ENCODE measurements at places on chromosomes 3 and 15.

DNA sequence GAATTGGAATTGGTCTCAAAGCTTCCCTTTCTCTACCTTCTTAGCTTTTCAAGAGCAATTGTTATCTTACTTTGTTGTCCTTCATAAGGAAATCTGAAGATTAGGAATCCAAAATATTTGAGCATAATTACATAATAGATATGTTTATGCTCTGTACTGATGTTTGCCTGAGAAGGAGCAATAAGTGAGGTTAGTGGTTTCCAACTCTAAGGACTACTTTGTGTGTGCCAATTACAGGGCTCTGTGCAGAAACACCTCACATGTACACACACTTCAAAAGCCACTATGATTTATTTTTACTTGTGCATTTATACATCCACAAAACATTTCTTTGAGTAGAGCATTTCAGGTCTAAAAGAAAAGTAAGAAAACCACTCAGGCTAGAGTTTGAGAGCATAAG lies 49.9 kb downstream of the MME start:
- DNase-seq: no peak

GRCh38 chr15:67559576-67559975 lies 17.1 kb downstream of the MAP2K5 start:
- no peak for DNase-seq

DNA sequence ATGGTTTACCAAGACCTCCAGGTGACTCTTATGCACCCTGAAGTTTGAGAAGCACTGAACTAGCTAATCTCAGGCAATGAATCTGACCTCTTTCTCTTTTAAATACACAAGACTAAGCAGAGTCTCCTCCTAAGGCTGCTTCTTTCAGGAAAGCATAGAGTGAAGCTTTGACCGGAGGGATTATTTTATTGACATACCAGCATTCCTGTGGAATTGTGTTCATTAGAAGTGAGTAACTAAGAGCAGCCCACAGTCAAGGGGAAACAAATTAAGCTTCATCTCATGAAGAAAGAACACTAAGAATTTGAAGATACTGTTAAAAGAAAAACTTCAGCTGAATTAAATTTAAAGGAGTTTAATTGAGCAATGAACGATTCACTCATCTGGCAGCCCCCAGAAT lies 963.5 kb downstream of the NTRK3 start:
- no peak for DNase-seq

DNA sequence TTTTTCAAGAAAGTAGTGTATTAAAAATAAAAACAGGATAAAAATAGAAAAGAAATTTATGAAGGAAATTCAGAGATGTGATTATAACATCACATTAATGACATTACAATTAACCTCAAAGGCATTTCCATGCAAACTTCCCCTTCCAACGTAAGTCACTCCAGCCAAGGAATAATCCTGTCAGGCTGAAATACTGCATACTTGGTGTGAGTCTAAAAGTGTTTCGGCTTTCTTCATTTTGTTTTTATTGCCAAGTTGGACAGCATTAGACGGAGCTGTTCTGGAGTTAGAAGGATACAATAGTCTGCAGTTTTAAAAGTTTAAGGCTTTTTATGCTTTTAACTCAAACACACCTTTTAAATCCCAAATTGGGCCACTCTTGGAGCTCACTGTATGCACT lies 435.0 kb downstream of the MECOM start:
- DNase-seq: no peak

DNA sequence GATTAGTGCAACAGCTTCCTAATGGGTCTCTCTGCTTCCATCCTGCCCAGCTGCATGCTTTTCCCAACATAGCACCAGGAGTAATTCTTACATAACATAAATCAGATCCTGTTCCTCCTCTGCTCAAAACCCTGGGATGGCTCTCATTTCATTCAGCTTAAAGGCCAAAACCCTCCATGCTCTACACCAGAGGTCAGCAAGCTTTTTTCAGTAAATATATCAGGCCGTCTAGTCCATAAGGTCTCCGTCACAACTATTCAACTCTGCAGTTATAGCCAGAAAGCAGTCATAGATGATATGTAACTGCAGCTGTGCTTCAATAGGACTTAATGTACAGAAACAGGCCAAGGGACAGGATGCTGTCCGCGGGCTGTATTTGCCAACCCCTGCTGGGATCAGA lies 202.8 kb upstream of the UBE2E2 start:
- DNase-seq: no peak

GRCh38 chr3:165954171-165954570 lies 116.9 kb upstream of the BCHE start:
- no peak for DNase-seq

DNA sequence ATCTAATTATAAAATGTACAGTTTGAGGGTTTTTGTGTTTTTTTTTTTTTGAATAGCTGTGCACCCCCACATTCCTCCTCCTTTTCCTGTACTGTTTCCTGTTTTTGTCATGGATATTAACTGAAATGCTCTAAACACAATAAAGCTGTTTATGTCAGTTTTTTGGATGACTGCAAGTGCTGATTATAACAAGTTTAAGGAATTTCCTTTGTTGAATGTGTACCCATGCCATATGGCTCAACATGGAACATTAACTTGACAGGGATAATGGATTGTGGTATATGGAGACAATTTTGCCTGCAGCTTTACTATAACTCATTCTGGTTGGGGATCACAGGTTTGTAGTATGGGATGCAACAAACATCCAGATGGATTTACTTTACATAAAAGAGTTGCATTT lies 216.4 kb downstream of the TCF12 start:
- no peak for DNase-seq

DNA sequence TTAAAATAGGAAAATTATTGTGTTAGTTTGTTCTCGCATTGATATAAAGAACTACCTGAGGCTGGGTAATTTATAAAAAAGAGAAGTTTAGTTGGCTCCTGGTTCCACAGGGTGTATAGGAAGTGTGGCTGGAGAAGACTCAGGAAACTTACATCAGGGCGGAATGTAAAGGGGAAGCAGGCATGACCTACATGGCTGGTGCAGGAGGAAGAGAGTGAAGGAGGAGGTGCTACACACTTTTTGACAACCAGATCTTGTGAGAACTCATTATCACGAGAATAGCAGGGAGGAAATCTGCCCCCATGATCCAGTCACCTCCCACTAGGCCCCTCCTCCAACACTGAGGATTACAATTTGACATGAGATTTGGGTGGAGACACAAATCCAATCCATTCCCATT lies 490.7 kb downstream of the RBMS3 start:
- DNase-seq: no peak

- no peak for DNase-seq
Measured at GRCh38 chr3:60633644-60634043, 617.6 kb downstream of the FHIT start.

GRCh38 chr3:6262010-6262409 lies 598.9 kb upstream of the GRM7 start:
- DNase-seq: no peak

GRCh38 chr15:48006031-48006511 lies 114.7 kb upstream of the SLC24A5 start:
- DNase-seq: no peak

DNA sequence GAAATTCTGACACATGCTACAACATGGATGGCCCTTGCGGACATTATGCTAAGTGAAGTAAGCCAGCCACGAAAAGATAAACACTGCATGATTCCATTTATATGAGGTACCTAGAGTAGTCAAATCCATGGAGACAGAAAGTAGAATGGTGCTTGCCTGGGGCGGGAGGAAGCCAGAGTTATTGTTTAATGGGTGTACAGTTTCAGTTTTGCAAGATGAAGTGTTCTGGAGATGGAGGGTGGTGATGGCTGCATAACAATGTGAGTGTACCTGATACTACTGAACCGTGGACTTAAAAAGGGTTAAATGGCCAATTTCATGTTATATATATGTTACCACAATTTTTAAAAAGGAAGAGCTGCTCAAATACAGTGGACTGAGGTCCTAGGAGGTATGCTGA lies 66.9 kb downstream of the SEMA5B start:
- DNase-seq: no peak

GRCh38 chr15:72037321-72037720 lies 80.6 kb downstream of the MYO9A start:
- no peak for DNase-seq

- DNase-seq: no peak
Measured at GRCh38 chr15:51121631-51122225, 27.0 kb upstream of the TNFAIP8L3 start.

- DNase-seq: no peak
Measured at GRCh38 chr15:42012241-42012640, 8.6 kb downstream of the PLA2G4E start.

DNA sequence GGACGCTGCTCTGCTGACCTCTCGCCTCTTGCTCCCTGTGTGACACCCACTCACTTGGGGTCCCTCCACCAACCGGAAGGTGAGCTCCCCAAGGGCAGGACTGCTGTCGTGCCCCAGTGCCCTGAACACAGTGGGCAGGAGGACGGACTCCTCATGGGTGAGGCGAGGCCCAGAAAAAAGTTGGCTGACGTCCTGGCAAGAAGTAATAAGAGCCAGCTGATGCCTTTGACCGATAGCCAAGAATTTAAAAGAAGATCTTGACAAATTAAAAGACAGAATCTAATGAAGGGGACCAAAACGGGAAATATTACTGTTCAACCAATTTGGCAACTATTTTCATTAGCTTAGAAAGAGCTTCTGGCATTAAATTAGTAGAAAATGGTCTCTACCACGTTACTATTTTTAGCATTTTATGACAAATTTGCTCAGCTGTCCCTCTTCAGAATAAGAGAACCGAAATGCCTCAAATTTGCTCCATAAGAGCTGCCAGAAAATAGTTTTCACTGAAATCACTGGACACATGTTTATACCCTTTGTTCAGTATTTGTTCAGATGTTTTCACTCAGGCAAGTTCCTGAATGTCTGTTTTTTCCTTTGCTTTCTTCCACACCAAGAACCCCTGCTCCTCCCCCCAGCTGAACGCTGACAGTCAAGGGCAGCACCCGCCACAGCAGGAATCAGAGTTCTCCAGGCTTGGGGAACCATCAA lies 60.5 kb downstream of the XXYLT1 start:
- DNase-seq: no peak

All from hematopoietic multipotent progenitor cell treated with erythropoietin and hydrocortisone succinate and interleukin-3 and kit ligand, for 4 days (in vitro differentiated cells).